ENCODE measurements at places on chromosomes 6 and 20.
A peak's percentile ranks its signal among the peaks of the same experiment; 100 is the strongest.

DNA sequence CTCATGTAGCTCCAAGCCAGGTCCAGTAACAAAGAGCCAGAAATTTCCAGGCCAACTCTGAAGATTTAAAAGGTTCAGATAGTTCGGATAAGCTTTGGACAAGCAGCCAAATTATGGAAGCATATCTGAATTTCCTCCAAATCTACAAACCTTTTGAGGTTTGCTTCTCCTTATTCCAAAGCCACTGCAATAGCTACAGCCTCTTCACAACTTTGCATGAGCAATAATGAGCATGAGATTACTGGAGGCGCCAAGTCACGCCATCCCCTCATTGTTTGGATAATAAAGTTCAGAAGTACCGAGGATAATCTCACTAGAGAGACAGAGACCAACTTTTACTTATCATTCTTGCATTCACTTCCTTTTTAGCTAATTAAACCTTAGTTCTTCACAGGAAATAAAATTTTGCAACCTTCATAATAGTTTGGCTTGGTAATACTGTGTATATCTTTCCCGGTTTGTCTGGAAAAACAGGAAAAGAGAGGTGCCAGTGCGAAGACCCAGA, 329.6 kb upstream of the RSPO3 start:
- no peak for DNase-seq

DNA sequence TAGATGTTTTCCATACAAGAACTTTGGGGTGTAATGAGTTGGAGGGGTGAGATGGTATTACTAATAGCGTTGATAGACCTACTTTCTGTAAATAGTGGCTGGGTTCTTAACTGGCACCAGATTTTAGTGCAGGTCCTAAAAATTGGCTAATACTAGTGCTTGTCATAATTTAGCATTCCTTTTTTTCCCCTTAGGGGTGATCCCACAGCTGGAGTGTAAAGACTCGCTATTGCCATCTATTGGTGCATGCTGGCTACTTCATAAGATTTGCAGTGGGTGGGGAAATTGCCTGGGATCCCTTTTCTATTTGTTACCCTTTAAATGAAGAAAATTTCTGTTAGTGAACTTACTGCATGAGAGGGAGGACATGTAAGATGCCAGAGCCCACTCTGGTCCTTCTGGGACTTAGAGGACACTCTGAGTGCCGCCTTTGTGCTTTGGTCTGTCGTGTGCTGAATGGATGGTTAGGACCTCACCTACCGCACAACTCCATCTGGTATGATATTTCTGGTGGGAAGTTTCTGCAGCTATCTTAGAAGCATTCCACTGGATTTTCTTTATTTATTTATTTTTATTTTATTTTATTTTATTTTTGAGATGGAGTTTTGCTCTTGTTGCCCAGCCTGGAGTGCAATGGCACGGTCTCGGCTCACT, 195.5 kb downstream of the JARID2 start:
- DNase-seq = peak; percentile 83

- no peak for DNase-seq
These were observed 20.0 kb upstream of the PHF3 start for GRCh38 chr6:63615590-63615989.

GRCh38 chr6:26553264-26553634, 15.1 kb downstream of the HMGN4 start:
- DNase-seq = peak; percentile 82

DNA sequence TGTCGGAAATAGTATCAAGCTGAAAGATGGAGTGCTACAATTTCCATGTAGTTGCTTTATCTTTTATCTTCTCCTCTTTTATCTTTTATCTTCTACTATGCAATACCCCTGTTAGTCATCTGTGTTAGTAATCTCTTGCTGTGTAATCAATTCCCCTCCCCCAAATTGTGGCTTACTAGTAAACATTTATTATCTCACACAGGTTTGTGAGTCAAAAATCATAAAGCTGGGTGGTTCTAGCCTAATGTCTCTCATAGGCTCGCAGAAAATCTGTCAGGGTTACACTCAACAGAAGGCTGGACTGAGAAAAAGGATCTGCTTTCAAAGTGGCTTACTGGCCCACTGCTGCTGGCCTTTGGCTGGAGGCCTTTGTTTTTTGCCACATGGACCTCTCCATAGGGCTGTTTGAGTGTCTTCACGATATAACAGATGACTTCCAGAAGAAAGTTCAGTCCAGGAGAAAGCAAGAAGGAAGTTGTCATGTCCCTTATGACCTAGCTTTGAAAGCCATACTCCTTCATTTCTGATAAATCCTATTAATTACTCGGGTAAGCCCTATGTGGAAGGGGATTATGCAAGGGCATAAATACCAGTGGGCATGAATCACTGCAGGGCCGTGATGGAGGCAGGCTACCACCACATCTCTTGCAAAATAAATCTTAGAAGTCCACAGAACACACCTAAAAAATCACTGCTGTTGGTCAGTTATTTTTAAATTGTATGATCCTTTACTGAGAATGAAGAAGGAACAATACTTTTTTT, 24.5 kb upstream of the PTCHD4 start:
- peak; percentile 77 for DNase-seq

DNA sequence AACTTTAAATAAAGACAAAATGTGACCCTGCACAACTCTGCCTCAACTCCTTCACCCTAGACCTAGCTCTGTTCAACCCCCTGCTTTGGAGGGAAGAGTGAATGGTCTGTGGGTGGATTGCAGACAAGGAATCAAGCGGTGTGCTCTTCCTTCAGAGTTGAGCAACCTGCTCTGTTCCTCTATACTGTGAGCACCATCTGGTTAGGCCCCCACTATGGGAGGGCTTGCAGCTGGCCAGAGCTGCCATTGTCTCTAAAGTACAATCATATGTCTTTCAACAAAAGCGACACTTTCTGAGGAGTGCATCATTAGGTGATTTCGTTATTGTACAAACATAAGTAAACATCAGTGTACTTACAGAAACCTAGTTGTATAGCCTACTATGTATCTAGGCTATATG, 406.1 kb upstream of the MARCKS start:
- DNase-seq = no peak

DNA sequence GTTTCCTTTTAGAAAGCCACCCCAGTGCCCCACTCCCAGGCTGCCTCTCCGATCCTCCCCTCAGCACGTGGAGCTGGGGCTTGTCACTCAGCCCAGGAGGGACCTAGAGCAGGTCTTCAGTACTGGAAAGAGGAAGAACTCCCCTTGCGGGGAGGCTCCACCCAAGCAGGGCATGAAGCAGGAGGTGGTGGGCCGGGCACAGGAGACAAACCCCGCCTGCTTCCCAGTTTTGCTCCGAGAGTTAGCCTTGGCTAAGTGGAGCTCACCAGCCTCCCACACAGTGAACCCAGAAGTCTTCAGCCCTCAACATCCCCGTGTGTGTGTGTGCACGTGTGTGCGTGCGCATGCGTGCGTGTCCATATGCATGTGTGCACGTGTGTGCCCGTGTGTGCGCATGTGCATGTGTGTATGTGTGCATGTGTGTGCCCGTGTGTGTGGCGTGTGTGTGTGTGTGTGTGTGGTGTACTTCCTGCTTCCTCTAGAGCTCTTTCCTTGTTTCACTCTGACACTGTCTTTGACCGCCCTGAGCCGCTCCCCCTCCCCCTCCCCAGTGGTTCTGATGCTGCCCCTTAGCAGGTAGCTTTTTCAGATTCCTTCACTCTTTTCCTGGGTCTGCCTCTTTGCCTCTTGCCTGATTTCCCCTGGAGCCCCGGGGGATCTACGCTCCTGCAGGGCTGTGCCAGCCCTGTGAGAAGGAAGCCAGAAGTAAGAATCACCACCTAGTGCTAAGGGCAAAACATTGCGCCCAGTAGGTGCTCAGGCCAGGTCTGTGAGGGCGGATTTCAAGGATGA, 239.8 kb downstream of the CDC5L start:
- DNase-seq = no peak

GRCh38 chr6:1364791-1365190, 24.6 kb upstream of the FOXF2 start:
- peak; percentile 16 for DNase-seq

DNA sequence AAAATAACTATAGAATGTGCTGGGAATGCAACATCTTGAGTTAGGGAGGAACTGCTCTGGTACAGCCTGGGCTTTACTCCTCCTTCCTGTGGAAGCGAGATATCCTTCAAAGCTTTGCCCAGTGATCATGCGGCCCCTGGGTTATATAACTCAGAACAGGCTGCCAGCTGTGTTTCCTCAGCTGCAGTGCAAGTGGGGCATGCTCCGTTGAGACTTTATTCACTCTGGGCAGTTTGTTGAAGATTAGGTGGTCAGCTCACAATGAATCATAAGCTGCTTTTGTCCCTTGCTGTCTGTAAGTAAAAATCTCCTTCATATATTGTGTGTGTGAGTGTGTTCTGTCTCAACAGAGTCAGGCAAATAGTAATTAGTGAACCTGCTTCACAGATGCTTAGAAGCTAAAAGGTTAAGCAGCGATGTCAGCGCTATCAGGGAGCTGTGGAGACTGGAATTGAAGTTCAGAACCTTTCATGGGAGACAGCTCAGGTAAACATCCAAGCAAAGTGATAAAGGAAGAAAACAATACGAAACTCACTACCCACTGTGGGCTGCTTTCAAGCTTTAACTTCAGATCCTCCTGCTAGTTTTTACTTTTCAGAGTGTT, 688.4 kb downstream of the HTR1B start:
- DNase-seq = no peak

DNA sequence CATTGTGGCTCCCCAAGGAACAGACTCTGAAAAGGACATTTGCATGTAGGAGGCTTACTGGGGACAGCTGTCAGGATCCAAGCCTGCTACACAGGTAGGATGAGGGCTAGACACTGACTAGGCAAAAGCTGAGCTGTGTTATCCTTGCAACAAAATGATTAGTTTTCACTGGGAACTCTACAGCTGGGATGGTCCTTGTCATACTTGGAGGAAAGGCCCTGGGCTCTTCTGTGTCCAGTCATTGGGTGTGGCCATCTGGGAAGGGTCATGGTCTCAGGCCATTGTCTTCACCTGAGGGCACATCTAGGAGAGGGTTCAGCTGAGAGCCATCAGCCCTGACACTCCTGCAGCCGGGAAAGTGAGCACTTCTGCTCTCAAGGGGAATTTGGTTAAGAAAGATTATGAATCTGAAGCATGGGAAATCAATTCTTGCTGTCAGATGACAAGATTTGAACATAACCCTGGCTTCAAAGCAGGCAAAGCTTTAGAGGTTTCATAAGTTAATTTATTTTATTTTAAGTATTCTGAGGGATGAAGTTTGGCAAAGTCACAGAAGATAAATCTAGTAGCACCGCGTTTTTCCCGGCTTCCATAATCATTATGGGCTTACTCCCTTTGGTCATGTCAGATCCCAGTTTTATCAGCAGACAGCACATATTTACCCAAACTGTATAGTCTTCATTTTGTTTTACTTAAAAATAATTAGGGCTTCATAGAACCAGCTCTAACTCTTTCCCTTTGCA, 78.4 kb upstream of the SLC22A23 start:
- no peak for DNase-seq

GRCh38 chr20:48246061-48246790, 460.9 kb upstream of the SULF2 start:
- DNase-seq = no peak

GRCh38 chr6:160221423-160221822, 37.2 kb downstream of the SLC22A2 start:
- DNase-seq = peak; percentile 22

GRCh38 chr6:152057832-152058498, 250.5 kb downstream of the ESR1 start:
- peak; percentile 6 for DNase-seq

DNA sequence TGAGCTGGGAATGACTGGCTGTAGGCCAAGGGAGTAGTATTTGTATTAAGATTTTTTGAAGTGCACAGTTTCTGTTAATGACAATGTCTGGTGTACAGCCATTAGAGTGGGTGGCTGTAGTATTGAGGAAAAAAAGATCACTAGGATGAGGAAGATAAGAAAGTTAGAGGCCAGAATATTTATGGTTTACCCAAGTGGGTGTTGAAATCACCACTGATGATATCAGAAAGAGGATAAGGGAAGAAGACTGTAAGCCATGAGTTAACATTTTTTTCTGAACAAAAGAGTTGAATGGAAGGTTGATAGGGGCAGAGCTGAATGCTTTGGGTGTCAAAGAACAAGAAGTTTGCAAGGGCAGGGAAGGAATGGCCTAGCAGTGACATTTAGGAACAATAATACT, 104.7 kb downstream of the PRDM13 start:
- no peak for DNase-seq

DNA sequence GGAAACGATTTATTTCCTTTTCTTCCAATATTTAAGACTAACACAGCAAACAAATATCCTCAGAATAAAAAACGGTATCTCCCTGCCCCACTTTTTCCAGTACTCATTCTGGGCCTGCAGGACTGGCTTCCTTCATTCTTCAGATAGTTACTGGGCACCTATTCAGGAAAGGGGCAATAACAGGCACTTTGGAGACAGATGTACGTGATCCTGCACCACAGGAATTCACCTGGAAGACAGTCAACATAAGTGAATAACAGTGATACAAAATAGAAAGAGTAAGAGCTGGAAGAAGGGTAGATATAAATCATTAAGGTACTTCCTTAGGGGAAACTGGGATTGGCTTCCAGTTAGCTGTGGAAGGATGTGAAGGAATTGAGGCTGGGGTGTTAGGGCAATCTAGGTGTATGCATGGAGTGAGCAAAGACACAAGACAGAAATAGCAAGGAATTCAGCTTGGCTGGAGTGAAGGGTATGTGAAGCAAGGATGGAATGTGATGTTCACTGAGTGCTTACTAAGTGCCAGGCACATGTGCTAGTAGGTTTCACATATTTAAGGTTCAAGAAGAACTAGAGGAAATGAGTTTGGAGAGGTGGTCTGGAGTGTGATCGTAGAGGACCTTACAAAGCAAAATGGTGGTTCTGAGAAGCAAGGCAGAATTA, 49.3 kb upstream of the FAM83C start:
- peak; percentile 26 for DNase-seq

- peak; percentile 43 for DNase-seq
These were observed 138.5 kb downstream of the UST start for GRCh38 chr6:148885136-148885865.

Measured in PC-3 (cell line).